ENCODE measurements at places on chromosomes 13 and 19.

GRCh38 chr13:101401196-101401595, 15.1 kb downstream of the NALCN start:
- DNase-seq = no peak

DNA sequence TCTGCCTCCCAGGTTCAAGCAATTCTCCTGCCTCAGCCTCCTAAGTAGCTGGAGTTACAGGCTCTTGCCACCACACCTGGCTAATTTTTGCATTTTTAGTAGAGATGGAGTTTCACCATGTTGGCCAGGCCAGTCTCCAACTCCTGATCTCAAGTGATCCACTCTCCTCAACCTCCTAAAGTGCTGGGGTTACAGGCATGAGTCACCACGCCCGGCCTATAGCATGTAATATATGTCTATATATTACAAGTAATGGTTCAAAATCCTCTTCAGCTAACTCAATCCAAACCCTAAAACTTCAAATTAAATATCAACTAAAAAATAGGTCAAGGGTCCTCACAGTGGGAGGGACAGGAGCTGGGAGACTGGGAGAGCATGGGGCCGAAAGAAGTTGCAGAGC, 28.0 kb downstream of the FPR3 start:
- DNase-seq = no peak

DNA sequence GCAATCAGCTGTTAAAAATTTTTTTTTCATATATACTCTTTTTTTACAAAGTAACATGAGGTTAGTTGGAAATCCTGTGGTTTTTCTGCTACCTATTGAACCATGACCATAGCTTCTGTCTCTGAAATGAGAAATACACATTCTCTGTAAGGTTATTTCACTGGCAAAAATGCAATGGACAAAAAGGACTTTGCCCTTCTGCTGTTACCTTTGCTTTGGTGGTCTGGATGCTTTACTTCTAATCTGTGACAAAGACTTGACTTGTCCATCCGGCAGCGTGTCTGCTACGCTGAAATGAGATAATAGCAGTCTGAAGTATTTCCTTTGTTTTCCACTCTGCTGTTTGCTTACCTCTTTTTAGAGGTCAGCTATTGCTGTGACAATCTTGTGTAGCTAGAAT, 412.8 kb downstream of the SLITRK6 start:
- no peak for DNase-seq

GRCh38 chr19:53639471-53639870, 7.7 kb downstream of the DPRX start:
- no peak for DNase-seq

DNA sequence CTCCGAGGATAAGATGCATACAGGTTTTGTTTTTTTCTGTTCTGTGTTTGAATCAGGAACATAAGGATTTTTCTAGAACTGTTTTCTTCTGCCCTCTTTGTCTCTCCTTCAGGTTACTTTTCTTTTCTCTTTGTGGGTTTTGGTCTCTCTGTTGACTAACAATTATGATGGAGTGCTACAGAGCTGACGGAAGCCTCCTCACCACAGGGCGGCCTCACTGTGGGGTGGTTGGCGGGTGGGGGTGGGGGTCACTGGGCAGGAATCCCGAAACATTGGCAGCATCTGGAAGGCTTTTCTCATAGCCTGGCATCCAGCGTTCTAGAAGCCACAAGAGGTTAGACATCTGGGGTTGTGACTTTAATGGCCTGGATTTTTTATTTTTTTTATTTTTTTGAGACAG, 12.0 kb upstream of the MATK start:
- no peak for DNase-seq

GRCh38 chr19:46972311-46972710, 47.3 kb upstream of the NPAS1 start:
- DNase-seq = no peak
